Stimulated activated CD8-positive, alpha-beta memory T cell treated with anti-CD3 and anti-CD28 coated beads, Interleukin-7, amount 100 ng/mL, for 48 hours (primary cell): ENCODE measurements at places on chromosomes 12 and 14.

- no peak for DNase-seq
Measured at GRCh38 chr12:14317362-14318146, 47.9 kb upstream of the ATF7IP start.

- DNase-seq, result no peak
Measured at GRCh38 chr14:68558096-68558495, 234.8 kb downstream of the ZFP36L1 start.

- no peak for DNase-seq
Measured at GRCh38 chr12:5716201-5716600, 228.9 kb downstream of the ANO2 start.

GRCh38 chr12:108921946-108922345, 42.1 kb downstream of the DAO start:
- no peak for DNase-seq

- no peak for DNase-seq
Measured at GRCh38 chr12:103905730-103906349, 24.4 kb upstream of the HSP90B1 start.
